ENCODE measurements at places on chromosomes 13 and 19.

- no peak for DNase-seq
Measured at GRCh38 chr13:110374431-110375370, 67.6 kb downstream of the COL4A2 start.

GRCh38 chr13:78977311-78977710 is 318.4 kb upstream of the OBI1 start:
- no peak for DNase-seq

DNA sequence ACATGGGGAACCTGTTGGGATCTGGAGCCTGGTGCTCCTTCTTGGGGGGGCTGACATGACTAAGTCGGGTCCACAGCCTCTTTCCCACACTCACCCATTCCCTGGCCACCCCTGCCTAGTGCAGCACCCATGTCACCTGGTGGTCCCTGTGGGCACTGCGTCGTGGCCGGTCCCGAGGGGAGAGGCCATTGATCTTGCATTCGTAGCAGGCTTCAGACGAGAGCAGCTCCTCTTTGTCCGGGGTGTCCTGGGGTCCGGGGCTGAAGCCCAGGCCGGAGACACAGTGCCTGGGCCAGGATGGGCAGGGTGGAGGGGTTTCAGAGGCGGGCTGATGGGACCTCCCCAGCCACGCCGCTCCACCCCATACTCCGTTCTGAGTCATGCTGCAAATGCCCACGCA is 19.4 kb downstream of the CCL25 start:
- DNase-seq = no peak

GRCh38 chr13:49571299-49572240 is 13.8 kb downstream of the RCBTB1 start:
- no peak for DNase-seq

DNA sequence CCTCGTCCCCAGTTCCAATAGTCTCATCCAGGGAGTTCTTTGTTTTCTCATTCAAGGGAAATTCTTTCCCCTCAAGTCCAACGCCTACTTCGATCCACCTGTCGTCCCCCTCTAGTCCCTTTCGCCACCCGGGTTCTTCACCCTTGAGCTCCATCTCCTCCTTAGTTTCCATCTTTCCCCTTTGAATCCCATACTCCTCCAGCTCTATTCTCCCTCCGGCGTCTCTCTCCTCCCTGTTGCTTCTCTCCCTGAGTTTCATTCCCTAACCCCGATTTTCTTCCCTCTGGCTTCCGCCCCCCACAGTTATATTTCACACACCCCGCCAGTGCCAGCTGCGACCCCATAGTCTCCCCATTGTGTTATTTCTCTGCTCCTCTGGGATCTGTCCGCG is 628 bp upstream of the SLC17A7 start:
- no peak for DNase-seq

- no peak for DNase-seq
Measured at GRCh38 chr19:1057176-1057855, 9.7 kb upstream of the ARHGAP45 start.

DNA sequence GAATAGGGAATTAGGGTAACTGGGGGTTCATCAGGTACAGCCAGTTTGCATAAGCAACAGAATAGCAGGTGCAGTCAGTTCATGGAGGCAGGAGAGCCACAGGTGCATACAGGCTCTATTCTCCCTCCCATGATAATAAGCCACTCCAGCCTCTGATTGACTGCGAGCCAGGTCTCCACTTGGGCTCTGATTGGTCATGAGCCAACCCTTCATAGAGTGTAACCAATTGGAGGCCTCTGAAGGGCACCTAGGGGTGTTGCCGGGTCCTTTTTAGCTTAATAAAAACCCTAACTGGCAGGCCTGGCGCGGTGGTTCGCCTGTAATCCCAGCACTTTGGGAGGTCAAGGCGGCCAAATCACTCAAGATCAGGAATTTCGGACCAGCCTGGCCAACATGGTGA is 8.7 kb upstream of the CKM start:
- DNase-seq = no peak

- DNase-seq = no peak
Measured at GRCh38 chr19:49506575-49507105, 5.8 kb upstream of the FCGRT start.

- DNase-seq = peak; percentile 78
Measured at GRCh38 chr19:8208922-8209461, at the start of gene CERS4. Gene CERS4, plus strand, starts transcription at chr19:8209370. Its CDS starts 41,707 bp downstream, at chr19:8251077.

DNA sequence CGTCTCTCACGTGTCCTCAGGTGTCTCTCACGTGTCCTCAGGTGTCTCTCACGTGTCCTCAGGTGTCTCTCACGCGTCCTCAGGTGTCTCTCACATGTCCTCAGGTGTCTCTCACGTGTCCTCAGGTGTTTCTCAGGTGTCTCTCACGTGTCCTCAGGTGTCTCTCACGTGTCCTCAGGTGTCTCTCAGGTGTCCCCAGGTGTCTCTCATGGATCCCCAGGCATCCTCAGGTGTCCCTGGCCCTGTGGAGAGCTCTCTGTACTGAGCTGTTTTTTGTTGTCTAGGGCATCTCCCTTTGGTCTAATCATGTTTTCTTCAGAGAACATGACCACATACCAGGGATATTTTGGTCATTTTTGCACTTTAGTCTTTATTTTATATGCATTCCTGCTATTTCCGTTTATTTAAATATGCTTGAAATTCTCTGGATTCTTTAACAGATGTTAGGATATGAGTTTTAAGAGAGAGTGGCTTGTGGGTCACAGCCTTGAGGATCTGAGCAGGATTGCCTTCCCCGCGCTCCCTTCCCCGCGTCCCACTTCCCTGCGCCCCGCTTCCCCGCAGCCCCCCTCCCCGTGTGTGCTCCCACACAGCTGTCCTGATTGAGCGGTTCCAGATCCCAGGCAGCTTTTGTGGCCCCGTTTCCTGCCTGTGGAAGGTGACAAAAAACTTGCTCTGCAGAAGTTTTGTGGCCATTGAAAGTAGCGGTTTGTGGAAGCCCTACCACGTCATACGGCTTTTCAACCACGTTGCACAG is 31.9 kb downstream of the ATP4B start:
- DNase-seq = no peak

- DNase-seq = no peak
Measured at GRCh38 chr19:36215276-36216123, 594 bp downstream of the ZNF146 start.

- no peak for DNase-seq
Measured at GRCh38 chr19:1395194-1396018, 5.9 kb downstream of the GAMT start.

- no peak for DNase-seq
Measured at GRCh38 chr19:51375504-51376221, 3.2 kb upstream of the NKG7 start.

DNA sequence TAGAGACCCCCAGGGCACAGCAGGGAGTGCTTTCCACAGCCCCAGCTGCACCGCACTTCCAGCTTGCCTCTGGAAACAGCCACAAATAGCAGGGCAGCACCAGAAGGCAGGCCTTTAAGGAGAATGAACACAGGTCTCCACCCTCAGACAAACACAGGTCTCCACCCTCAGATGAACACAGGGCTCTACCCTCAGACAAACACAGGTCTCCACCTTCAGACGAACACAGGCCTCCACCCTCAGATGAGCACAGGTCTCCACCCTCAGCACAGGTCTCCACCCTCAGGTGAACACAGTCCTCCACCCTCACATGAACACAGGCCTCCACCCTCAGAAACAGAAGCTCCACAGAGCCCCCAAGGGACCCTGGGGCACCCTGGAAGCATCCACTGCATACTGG is 51.7 kb downstream of the C1QTNF9 start:
- DNase-seq = no peak

DNA sequence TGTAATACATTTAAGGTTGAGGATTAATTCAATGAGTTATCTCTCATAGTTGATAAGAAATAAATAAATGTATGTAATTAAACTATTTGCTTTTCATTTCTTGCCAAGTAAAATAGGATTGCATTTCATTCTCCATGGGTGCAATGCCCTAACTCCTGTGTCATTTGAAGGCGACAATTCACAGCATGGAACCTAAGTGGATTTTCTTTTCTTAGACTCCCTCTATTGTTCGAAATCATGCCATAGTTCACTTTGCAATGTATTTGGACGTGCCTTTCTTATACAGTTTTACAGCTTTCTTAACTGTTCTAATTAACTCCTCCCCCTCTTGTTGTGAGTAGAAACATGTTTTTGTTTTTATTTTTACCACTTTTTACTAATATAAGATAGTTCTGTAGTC is 263.0 kb downstream of the B3GLCT start:
- no peak for DNase-seq

DNA sequence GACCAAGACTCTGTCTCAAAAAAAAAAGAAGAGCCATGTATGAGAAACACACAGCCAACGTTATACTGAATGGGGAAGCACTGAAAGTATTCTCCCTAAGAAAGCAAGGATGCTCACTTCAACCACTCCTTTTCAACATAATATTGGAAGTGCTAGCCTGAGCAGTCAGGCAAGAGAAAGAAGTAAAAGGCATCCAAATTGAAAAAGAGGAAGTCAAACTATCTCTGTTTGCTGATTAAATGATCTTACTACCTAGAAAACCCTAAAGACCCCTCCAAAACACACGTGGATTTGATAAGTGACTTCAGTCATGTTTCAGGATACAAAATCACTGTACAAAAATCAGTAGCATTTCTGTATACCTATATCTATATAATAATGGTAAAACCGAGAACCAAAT is 16.2 kb downstream of the WBP4 start:
- no peak for DNase-seq

DNA sequence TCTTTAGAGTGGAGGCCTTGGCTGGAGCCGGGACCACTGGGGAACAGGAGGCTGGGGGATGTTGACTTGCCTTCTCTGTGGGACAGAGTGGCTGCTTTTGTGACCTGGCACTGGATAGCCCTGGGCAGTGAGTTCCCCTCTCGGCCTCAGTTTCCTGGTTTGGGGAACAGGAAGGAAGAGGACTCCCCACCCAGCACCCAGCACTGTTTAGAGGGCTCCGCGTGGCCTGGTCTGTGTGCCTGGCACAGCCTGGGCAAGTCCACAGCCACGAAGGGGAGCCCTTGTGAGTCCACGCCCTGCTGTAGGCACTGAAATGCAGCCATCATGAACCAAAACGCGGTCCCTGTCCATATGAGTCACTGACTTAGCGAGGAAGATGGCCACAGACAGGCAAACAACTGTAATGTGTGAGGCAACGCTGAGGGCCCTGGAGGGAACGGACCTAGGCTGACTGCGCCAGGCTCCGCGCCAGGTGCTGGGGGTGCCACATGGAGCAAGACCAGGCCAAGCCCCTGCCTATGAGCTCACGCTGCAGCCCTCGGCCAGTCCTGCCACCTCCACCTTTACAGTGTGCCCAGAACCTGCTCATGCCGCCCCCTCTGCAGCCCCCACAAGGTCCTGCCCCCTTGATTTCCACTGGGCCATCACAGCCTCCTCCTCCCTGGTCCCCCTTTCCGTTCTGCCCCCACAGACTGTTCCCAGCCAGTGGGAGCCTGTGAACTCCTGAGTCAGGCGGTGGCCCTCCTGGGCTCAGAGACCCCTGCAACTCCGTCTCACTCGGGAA is 35.5 kb downstream of the PAK4 start:
- DNase-seq = no peak

DNA sequence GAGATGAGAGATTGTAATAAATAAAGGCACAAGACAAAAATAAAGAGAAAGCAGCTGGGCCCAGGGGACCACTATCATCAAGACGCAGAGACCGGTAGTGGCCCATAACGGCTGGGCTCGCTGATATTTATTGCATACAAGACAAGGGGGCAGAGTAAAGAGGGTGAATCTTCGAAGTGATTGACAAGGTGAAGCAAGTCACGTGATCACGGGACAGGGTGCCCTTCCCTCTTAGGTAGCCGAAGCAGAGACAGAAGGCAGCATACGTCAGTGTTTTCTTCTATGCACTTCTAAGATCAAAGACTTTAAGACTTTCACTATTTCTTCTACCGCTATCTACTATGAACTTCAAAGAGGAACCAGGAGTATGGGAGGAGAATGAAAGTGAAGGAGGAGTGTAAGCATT is 4.6 kb upstream of the PRKCG start:
- DNase-seq = no peak

DNA sequence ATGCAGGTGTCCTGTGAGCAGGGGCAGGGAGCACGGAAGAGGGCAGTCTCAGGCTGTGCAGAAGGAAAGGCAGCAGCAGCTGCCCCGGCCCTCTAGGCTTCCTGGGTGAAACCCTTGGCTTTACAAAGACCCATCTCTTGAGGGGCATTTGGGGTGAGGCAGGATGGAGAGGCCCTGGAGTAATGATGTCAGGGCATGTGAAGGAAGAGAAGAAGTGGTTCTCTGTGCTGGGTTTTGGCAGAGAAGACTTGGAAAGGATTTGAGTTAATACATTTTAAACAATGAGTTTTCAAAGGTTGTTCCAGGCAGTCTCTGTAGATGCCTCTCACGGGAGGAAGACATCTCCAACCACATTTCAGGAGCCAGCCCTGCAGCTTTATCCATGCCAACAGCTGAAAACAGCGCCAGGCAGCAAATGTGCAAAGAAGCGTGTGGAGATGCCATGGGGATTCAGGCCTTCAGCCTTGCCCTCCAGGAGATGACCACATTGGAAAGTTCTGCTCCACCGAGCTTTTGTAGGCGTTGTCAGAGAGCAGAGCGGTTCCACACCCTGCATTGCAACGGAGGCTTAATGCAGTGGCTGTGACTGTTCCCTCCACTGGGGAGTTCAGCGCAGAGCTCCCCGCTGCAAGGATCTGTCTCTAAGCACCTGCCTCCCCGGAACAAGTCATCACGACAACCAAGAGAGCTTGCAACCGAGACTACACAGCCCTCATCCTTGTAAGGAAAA is 322.8 kb downstream of the UQCRFS1 start:
- no peak for DNase-seq

- no peak for DNase-seq
Measured at GRCh38 chr13:113646376-113646775, 11.6 kb downstream of the ATP4B start.
